CD4-positive, alpha-beta T cell treated with Interleukin-21 for 1 hour (primary cell): ENCODE measurements at places on chromosomes 1 and 21.

- DNase-seq, result no peak
Observed at GRCh38 chr21:32325706-32326105, 27.1 kb downstream of the MRAP start.

GRCh38 chr1:91020486-91020885, 1.3 kb downstream of the ZNF644 start:
- no peak for DNase-seq

DNA sequence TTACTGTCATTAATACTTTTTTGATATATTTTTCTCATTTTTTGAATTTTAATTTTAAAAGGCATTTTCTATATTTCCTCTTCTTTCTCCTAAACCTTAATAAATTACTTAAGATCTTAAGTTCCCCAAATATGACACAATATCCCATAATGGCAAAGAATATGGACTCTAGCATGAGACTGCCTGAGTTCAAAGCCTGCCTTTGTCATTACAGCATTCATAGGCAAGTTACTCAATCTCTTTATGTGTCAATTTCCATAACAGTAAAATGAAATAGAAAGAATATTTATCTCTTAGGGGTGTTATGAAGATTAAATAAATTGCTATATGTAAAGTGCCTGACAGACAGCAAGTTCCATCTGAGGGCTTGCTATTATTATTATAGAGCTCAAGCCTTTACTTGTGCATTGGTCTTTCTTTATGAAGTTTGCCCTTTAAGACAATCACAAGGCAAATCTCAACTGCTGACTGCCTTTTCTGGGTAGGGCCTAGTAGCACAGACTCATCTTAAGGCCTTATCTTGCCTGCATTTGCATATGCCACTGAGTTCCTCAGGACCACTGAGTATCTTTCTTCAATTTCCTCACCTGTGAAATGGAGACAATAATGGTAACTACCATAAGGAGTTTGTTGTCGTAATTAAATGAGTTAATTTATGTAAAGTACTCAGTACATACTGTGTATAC, 231.0 kb downstream of the NRIP1 start:
- DNase-seq, result no peak

- DNase-seq, result no peak
Observed at GRCh38 chr21:30083225-30083945, 83.2 kb downstream of the CLDN17 start.

- peak; percentile 72 for DNase-seq
Observed at GRCh38 chr1:975896-976683, 5.8 kb downstream of the PERM1 start.

- DNase-seq, result no peak
Observed at GRCh38 chr1:202046227-202046626, 35.8 kb downstream of the ELF3 start.

DNA sequence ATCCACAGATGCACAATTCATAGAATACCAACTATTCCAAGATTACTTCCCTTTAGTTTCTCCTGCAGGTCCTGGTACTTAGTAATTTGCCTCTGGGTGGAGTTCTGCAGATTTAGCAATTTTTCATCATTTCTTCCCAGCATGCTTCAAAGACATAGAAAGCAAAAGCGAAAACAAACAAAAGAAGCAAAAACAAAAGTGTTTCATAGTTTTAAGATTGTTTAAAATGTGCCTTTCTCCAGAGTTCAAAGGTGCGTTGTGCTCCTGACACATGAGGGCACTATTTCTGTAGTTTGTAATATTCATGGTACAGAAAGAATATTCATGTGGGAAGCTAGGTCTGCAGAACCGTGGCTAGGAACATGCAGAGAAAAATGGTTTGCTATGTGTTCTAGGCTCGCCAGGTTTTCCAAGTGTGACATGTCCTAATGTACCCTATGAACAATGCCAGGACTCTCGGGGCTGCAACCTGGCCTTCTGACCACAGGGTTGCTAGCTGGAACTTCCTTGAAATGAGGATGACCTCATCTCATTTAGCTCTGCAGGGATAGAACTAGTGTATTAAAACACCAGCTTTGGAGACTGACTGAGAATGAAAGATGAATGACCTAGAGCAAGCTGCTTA, 30.0 kb upstream of the RCSD1 start:
- DNase-seq, result peak; percentile 77

GRCh38 chr21:29678626-29679025, 261.2 kb downstream of the GRIK1 start:
- no peak for DNase-seq

DNA sequence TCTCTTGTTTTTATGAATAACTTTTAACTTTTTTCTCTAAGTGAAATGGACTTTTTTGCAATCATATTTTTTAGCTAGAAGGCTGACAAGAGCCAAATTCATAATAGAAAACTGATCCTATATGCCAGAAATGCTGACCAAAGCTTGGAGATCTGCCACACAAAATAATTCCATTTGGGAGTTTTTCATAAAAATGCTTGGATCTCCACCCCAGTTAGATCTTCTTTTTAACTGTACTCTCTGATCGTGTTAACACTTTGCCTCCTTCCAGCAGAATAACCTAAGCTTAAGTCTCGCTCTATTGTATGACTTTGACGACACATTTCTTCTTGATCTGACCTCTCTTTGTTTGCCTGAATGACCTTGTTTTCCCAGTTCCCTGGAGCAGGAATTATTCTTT, 16.8 kb downstream of the FLG2 start:
- DNase-seq, result no peak

DNA sequence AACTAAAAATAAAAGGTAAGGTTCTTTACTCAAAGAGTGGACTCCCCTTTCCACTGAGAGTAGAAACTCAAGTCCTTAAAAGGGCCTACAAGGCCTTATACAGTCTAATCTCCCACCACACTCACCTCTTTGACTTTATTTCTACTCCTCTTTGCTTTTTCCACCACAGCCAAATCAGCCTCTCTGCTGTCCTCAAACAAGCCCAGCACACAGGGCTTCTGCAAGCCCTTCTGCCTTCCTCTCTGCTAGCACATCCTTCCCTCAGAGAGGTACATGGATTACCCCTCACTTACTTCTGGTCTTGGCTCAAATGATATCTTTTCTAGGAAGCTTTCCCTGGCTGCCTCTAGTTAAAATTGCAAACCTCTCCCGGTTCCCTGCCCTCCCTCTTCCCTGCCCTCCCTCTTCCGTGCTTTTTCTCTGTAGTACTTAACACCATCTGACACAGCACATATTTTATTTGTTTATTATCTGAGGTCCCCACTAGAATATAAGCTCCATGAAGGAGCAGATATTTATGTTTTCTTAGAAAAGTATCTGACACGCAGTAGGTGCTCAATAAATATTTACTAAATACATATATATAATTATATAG, 1.7 kb downstream of the LYST start:
- DNase-seq, result no peak

DNA sequence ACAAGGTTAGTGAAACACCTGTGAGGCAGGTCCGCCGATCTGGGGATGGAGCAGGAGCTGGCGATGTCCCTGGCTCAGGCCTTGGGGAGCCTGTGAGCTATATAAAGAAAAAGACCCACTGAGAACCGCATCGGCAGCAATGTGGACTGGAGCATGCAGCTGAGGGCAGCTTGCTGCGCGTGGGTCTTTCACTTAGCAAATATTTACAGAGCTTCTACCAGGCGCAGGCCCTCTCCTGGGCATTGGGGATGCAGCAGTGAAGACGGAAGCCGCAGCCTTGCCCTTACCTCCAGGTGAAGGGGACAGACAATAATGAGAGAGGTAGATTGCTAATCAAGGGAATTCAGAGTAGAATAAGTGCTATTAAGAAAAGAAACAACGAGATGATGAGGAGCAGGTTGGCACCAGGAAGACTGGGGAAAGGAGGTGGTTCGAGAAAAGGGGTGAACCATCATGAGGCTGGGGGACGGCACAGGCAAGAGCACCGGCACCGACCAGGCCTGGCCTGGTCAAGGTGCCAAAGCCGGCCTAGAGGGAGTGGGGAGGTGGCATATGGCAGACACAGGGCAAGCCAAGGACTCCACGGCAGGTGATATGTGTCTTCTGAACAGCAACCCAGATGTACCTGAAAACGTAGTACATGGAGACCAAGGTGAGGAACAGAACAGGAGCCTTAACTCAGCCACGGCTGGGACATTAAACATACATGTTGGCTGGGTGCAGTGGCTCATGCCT, 60.7 kb upstream of the PAX7 start:
- DNase-seq, result no peak

- no peak for DNase-seq
Observed at GRCh38 chr1:59295618-59296017, 1.3 kb upstream of the FGGY start.

DNA sequence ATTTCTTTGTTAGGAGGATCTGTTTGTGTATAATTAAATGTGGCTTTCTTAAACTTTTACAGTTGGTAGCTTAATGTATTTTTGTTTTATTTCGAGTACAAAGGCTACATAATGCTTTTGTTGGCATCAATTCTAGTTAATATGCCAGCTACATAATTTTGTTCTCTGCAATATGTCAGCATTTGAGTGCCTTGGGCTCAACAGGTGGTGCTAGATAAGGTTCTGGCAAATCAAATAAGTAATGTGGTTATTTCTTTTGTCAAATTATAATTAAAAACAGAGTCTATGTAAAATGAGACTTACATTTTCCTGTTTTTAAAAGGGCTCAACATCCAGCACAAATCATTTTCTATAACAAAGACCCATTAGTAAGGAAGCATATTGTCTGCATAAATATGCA, 410.6 kb upstream of the NR5A2 start:
- DNase-seq, result no peak

DNA sequence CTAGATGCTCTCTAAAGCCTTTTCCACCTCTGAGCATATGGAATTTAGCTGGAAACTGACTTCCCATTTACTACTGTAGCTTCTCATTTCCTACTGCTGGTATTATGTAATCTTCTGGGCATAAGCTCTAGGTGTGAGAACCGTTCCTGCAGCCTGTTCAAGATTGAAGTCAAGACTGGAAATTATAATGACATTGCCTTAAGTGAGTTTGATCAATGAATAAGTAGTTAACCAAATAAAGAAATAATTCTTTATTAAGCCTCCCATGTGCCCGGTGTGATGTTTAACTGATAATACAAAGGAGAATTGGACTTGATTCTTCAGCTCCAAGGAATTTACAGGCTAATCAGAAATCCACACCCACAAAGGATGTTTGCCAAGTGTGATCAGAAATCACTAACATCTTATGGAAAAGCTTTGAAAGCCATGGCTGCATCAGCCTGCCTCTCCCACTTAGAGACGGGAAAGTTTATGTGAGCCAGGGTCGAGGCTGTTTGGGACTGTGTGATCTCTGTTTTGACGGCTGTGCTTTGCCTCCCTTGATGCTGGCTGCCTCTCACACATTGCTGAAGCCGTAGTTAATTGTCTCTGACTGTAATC, 36.4 kb upstream of the PRELP start:
- no peak for DNase-seq

GRCh38 chr21:27528697-27529096, 561.8 kb upstream of the ADAMTS5 start:
- no peak for DNase-seq

DNA sequence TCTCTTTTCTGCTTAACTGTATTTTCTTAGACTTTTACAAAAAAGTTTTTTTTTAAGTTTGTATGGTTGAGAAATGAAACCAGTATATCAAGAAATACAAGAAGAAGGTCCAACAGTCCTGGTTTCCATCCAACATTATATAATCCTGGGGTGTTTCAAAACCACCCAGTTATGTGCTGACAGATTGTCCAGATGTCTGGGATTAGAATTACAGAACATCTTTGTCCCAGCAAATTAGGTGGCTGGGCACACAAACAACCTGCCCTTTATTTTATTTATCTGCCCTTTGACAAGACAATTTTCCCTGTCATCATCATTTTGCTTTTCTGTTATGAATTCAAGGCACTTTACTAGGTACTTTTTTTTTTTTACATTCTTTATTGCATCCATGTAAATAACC, 622.1 kb downstream of the PLPP3 start:
- no peak for DNase-seq

DNA sequence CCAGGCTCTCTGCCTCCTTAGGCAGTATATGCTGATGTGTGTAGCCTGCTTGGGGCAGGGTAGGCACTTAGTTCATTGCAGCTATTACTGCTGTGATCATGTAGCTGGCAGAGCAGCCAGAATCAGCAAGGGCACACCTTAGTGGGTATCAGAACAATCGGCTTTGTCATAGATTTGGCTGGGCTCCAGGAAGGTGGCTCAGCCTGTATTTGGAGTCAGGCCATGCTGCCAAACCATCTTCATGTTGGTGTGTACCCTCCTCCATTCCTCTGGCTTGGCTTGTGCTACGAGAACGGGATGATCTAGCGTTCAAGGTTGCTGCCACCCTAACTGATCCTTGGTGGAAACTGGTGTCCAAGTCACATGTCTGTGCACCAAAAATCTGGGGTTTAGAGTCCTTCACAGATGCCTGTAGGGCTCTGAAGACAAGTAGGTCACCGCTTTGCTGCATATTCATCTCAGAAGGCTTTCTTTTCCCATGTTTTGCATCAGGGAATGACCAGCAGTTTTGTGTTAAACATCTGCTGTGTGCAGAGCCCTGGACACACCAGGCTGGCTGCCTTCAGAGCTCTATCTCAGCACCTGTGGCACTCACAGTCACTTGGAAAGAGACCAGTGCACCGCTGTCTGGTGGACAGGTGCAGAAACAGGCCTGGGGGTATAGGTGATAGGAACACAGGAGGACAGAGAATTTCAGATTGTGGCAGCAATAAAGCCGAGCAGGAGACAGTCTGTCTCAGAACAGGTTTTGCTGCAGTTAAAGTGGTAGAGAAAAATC, 23.7 kb downstream of the VANGL1 start:
- no peak for DNase-seq

DNA sequence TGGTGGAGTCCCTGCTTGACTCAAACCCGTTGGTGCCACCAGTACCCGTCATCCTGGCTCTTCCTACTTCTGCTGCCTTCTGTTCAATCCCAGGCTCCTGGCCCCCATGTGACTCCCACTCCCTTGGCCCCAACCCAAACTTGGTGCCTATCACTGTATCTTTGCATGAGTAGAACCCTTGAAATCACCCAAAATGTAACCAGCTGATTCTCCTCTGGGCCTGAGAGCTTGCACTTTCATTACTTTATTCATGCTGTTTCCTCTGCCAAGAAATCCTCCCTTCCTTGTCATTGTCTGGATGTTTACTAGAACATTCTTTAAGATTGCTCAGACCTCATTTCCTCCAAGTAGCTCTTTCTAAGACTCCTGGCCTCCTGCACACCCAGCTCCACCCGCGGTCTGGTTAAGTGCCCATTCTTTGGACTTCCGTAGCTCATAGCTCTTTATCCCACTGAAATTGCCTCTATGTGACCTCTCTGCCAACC, 15.7 kb downstream of the PTAFR start:
- DNase-seq, result no peak

GRCh38 chr21:37195059-37195458, 72.1 kb downstream of the VPS26C start:
- DNase-seq, result no peak
